ENCODE measurements at places on chromosomes 6 and 20.

- peak; percentile 24 for DNase-seq
These were observed 32.1 kb downstream of the BFSP1 start for GRCh38 chr20:17499041-17499440.

- peak; percentile 22 for DNase-seq
These were observed 124.4 kb downstream of the TRMT11 start for GRCh38 chr6:126110512-126111270.

DNA sequence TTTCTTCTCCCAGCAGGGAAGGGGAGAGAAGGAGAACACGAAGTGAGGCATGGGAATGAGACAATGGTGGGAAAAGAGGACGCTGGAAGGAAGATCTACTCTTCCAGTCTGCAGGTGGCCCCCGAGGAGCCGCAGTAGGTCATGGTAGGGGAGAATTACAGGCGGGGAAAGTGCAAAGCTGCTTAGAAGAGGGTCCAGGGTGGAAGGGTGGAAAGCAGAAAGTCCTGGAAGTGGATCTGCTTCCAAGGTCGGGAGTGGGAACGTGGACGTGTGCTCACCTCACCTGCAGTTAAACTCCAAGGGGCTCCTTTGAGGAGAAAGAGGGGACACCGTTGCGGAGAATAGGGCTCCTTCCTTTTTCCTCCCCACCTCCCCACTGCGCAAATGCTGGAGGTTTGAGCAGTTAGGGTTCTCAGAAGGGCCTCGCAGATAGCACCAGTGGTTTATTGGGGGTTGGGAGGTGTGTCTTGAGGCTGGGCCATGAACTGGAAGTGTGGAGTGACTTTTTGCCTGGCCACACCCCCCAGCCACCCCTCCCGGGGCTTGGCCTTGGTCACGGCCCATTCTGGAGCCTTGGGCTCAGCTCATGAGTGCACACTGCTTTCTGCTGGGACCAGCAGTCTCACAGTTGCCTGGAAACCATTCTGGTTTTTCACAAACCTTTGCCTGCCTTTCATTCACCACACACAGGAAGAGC is 100.4 kb upstream of the MLN start:
- DNase-seq, result no peak

GRCh38 chr6:73508776-73509175 is 12.1 kb downstream of the EEF1A1 start:
- no peak for DNase-seq

DNA sequence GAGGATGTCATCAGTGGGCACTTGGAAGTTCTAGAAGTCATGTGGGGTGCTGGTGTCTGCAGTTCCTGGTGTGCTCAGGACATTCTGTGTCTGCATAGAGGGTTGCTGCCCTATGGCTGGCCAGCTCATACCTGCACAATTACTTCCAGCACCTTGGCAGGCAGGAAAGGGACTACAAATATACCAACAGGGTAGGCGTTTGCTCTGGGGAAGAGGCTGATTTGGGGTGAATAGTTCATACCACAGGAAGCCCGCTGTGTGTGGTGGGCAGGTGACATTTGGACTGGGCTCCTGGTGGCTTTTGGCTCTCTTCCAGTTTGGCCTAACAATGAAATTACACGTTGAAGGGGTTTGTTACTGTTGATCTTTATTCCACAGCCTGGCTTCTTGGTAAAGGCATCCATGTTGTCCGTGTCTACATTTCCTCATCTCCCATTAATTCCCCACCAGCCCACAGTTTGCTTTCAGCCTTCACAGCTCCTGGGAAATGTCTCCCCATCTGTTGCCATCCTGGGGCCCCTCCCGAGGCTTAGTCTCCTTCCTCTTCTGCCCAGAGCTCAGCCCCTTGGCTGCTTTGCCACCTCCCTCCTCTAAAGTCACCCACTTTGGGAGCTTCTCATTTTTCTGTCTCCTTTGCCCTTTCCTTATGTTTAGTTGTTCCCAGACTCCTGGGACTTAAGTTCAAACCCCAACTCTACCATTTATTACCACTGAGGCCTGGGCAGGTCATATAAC is 88.1 kb downstream of the RSPH3 start:
- no peak for DNase-seq

- no peak for DNase-seq
These were observed 2.2 kb downstream of the FBXL4 start for GRCh38 chr6:98945311-98946115.

DNA sequence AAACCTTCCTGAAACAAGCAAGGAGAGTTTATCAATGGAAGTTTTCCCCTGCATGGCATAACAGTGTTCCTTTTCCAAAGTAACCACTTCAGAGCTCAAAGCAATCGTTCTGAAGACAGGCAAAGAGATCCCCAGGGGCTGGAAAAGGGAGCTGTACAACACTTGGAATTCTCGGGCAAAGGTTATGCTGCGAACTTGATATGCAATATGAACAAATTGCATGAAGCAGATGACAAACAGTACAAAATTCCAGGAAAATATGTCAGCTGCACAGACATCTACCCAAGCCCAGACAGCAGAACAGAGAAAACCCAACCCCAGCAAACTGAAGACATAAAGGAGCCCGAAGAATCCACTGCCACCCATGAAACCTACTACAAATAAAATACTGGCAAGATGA is 18.4 kb downstream of the POPDC3 start:
- DNase-seq, result no peak

DNA sequence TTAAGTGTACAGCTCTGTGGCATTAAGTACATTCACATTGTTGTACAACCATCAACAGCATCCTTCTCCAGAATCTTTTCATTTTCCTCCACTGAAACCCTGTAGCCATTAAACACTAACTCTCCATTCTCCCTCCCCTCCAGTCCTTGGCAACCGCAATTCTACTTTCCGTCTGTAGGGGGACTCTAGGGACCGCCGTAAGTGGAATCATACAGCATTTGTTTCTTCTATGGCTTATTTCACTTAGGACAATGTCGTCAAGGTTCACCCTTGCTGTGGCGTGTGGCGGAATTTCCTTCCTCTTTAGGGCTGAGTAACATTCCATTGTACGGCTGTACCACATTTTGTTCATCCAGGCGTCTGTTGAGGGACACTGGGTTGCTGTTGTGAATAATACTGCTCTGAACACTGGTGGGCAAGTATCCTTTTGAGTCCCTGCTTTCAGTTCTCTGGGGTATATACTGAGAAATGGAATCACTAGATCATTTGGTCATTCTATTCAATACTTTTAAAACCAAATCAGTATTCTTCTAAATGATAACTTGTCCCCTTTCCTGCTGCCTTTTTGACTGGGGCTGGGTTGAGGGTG is 50.7 kb downstream of the PPP1R3G start:
- DNase-seq, result peak; percentile 34

- no peak for DNase-seq
These were observed 116.6 kb upstream of the RNF24 start for GRCh38 chr20:4131911-4132310.

- DNase-seq, result no peak
These were observed 49.6 kb downstream of the TCP11 start for GRCh38 chr6:35091346-35092083.

DNA sequence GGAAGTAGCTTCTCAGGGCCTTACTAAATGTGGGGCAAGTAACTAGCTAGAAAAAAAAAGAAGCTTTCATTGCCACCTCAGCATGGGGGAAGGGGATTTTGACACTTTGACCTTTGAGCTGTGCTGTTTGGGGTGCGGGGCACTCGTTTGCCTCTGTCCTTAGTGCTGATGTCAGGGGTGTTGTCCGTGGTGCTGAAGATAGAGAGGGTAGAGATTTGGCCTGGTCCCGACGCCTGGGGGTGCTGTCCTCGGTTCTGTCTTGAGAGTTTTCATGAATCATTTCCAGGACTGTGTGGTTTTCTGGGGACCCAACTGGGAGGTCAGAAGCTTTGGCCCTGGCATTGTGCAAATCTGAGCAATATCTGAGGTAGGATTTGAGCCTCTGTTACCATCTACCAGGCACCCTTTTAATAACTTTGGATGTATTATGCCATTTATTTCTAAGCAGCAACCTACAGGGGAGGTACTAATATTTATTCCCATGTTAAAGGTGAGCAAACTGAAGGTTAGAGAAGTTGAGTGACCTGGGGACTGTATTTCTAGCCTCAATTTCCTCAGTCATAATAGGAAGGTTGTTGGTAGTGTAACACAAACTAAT is 78.0 kb downstream of the DLGAP4 start:
- DNase-seq, result peak; percentile 56

GRCh38 chr6:80465513-80465912 is 359.0 kb downstream of the BCKDHB start:
- no peak for DNase-seq

- DNase-seq, result no peak
These were observed 121.7 kb upstream of the JAG1 start for GRCh38 chr20:10795286-10796026.

- DNase-seq, result no peak
These were observed 195.6 kb downstream of the FUT9 start for GRCh38 chr6:96211341-96211740.

DNA sequence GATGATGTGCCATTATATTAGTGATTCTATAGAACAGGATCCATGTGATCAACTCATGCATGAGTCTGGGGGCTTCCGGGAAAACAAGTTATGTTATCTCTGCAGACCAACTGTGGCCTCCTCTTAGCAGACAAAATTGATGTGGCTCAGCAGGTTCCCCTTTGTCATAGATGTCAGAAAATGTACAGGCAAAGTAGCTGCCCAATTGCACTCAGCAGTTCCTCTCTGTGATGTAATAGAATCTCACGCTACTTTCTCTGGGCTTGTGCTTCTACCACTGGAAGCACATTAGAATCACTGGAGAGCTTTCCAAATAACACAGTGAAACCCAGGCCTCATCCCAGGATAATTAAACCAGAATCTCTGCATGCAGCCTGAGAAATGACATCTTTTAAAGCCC is 253.1 kb downstream of the SLC24A3 start:
- DNase-seq, result no peak

GRCh38 chr20:32354592-32355416 is 3.3 kb upstream of the ASXL1 start:
- DNase-seq, result peak; percentile 55

DNA sequence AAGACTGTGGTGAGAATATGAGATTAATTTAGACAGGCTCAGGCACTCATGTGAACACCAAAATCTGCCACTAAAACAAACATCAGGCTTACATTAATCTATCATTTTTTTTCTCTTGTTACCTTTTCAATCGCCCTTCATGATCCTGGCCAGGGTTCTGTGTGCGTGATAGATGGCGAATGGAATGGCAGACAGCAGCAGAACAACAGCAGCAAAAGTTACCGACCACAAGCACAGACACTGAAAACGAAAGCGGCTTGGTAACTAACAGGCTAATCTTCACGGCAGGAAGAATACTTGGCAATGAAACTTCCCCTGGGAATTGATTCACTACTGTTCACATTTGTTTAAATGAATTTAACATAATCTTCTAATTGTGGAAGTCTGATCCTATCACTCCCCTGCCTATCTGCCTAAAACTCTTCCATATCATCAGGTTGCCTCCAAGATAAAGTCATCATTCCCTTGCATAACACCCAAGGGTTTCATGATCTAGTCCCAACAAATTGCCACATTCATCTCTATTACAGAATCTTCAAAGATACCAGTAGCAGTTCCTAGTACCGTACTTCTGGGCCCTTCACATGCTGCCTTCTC is 28.7 kb downstream of the PTPRK start:
- DNase-seq, result peak; percentile 58

GRCh38 chr6:125149256-125150144 is 4.1 kb upstream of the TPD52L1 start:
- DNase-seq, result no peak

- no peak for DNase-seq
These were observed 24.6 kb upstream of the CSNK2A1 start for GRCh38 chr20:568097-568652.

GRCh38 chr6:133964702-133965101 is 11.7 kb downstream of the TBPL1 start:
- DNase-seq, result no peak

DNA sequence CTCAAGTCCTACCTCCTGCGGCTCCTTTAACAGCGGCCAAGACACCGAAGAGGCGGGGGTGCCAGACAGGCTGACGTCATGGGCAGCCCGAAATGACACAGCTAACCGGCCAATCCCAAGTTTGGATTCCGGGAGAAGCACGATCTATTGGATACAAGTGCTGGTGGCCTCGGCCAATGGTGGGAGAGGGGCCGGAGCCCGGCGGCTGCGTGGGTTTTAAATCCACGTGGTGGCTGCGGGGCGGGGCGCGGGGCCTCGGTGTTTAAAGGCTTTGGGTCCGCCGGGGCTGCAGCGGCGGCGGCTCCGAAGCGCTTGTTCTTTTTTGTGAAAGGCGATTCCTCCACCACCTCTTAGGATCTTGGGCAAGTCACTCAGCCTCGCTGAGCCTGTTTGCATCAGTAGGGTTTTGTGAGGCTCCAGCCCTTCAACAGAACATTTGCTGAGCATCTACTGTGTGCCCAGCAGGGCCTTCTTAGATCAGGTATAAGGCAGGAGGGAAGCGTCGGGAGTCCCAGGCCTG is 8.7 kb upstream of the PMEPA1 start:
- DNase-seq, result peak; percentile 97

DNA sequence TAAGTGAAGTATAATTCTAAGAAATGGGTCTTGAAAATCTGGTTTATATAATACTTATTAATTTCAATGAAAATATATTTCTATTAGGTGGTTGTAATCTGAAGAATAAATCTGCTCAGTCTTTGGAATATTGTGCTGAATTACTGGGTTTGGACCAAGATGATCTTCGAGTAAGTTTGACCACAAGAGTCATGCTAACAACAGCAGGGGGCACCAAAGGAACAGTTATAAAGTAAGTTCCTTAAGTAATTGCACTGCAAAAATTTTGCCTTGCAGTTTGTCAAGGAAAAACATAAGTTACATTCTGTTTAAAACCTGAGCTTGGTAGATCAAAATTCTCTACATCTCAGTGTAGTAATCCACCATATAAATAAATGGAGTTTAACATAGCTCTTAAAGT is 106.0 kb downstream of the MYO6 start:
- DNase-seq, result peak; percentile 27

GRCh38 chr6:1538810-1539478 is 70.8 kb upstream of the FOXC1 start:
- DNase-seq, result no peak

GRCh38 chr20:56554869-56555268 is 21.8 kb downstream of the FAM209B start:
- peak; percentile 93 for DNase-seq

GRCh38 chr20:58246346-58246745 is 17.9 kb upstream of the ANKRD60 start:
- no peak for DNase-seq

GRCh38 chr6:118551063-118552053 is 3.3 kb downstream of the PLN start:
- DNase-seq, result peak; percentile 43

- peak; percentile 12 for DNase-seq
These were observed 687 bp downstream of the SLC35A1 start for GRCh38 chr6:87473419-87473903.

DNA sequence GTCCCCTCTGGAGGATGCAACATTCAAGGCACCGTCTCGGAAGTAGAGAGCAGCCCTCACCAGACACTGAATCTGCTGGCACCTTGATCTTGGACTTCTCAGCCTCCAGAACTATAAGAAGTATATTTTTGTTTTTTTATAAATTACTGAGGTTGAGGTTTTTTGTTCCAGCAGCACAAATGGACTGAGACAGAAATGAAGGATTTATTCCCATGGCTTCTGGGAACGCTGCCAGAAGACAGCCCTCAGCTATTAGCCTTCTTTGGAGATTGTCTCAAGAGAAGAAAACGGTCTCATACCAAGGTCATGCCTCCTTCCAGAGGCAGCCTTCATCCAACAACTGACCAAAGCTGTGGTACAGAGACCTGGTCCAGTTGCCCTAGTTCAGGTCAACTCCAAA is 85.4 kb downstream of the CHMP4B start:
- peak; percentile 55 for DNase-seq

Data from NCI-H226 (cell line).